ENCODE measurements at places on chromosomes 3 and 15.

DNA sequence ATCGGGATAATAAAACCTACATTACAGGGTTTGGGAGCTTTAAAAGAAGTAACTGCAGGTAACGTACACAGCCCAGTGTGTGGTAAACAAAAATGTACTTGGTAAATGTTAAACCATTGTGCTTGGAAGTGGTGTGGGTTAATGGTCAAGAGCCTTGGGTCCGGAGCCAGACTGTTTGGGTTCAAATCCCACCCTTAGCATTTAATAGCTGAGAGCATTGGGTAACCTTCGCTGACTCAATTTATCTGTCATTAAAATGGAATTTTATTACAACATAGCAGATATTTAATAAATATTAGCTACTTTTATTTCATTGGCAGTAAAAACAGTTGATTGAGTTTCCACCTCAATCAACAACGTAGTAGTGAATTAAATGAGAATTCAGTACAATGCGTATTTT, 1.5 kb downstream of the FSTL1 start:
- no peak for DNase-seq

DNA sequence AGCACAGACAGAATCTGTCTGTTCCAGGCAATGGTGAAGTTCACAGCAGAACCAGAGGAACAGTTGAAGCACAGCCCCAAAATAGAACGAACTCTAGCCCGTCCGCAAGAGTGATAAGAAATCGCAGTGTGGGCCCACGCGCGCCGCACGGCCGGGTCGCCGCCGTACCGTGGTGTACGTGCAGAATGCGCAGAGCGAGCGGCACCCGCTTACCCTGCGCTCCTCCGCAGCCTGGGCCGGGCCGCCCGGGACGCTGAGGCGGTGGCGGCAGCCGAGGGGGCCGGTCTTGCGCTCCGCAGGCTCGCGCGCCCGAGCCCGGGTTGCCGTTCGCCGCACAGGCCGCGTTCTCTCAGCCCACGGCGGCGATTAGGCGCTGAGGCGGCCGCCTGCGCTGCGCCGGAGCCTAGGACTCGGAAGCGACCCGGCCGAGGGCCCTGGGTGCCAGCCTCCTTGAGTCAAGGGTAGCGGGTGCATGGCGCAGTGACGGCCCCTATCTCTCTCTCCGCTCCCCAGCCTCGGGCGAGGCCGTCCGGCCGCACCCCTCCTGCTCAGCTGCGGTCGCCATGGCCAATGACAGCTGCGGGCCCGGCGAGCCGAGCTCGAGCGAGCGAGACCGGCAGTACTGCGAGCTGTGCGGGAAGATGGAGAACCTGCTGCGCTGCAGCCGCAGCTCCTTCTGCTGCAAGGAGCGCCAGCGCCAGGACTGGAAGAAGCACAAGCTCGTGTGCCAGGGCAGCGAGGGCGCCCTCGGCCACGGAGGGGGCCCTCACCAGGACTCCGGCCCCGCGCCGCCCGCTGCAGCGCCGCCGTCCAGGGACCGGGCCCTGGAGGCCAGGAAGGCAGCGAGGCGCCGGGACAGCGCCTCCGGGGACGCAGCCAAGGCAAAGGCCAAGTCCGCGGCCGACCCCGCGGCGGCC, 20.5 kb downstream of the WDR73 start:
- DNase-seq = peak; percentile 59

DNA sequence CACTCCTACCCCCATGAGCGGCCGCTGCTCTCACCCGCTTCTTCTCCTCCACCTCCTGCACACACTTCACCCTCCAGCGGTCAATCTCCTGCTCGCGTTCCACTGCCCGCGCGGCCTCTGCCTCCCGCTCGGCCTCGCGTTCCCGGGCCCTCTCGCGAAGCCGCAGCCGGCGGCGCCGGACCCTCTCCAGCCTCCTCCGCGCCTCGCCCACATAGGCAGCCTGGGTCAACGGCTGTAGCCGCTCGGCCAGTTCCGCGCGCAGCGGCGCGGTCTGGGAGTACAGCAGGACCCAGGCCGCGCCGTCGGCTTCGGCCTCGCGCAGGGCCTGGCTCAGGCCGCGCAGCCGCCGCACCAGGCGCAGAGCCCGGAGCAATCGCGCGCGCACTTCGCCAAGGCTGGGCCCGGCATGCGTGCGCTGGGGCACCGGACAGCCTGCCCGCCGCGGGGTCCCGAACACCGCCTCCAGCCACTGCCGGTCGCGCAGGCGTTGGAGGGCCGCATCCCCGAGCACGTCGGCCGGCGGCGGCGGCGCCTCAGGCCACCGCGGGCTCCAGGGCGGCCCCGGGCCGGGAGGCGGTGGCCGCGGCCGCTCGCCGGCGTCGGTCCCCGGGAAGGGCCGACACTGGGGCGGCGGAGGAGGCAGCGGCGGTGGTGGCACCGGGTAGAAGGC, 595 bp downstream of the PDCD7 start:
- peak; percentile 68 for DNase-seq

- DNase-seq = no peak
Observed at GRCh38 chr15:63908991-63909390, 75.2 kb upstream of the HERC1 start.

- DNase-seq = no peak
Observed at GRCh38 chr3:39185959-39186691, 6.3 kb downstream of the XIRP1 start.

Measured in K562 (cell line).